T-helper 2 cell treated with Interferon-gamma antibody and Interleukin-4, amounts not matched to agents 5 μg/mL and 100 μg/mL, for 36 hours (primary cell): ENCODE measurements at places on chromosomes 5 and 9.
A peak's percentile ranks its signal among the peaks of the same experiment; 100 is the strongest.

DNA sequence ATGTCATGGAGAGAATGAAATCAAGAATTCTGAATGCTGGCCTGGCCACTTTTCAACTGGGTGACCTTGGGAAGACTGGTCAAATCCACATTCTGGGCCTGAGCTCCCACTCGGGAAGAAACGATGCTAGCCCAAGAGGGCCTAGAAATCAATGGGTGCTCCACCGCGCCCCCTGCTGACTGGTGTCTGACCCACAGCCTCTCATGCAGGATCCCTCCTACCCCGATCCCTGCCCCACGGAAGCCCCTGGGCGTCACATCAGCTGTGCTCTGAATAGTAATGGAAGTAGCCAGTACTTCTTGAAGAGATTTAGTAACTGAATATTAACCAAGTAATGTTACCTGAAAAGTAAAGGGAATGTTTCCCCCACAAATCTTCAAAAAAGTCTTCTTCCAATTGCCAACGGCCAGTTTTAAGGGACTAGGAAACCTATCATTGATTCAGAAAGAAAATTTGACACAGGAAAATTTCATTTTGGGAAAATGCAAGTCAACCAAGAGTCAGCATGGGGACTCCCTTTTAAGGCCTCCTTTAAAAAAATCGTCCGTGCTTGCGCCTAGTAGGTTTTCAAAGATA, 43.9 kb downstream of the CRB2 start:
- no peak for DNase-seq

GRCh38 chr5:60066502-60066901, 173.0 kb upstream of the PDE4D start:
- no peak for DNase-seq

DNA sequence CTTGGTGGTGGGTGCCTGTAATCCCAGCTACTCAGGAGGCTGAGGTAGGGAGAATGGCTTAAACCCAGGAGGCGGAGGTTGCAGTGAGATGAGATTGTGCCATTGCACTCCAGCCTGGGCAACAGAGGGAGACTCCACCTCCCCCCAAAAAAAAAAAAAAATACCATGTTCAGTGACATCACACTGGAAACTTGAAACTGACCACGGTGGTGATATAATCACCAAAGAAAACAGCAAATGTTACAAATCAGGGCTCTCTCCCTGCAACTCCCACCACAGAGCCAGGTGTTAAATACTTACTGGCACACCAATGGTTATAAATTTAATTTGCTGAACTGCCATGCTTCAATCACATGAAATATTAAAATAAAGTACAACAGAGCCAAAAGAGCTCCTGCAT, 81.4 kb downstream of the ZNF608 start:
- DNase-seq = no peak

DNA sequence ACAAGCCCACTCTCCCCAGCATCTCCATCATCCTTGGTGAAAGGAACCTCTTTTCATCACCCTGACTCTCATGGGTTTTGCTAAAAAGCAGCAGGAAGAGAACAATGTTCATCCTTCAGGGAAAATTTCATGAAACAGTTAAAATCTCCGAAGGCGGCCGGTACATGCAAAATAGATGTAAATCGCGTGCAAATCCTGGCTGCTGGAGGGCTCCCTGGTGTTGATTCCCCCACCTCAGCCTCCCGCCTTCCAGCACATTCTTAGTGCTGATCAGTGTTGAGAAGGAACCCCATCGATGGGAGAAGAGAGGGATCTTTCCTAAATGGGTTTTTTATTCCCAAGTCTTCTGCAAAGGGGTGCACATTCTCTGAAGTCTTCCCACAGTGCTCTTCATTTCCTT, 8.7 kb upstream of the GFI1B start:
- DNase-seq = no peak

- DNase-seq = no peak
These were observed 1279.9 kb upstream of the DMAC1 start for GRCh38 chr9:9079473-9079872.

GRCh38 chr9:131275332-131276093, 797 bp downstream of the FAM78A start:
- DNase-seq = peak; percentile 46

DNA sequence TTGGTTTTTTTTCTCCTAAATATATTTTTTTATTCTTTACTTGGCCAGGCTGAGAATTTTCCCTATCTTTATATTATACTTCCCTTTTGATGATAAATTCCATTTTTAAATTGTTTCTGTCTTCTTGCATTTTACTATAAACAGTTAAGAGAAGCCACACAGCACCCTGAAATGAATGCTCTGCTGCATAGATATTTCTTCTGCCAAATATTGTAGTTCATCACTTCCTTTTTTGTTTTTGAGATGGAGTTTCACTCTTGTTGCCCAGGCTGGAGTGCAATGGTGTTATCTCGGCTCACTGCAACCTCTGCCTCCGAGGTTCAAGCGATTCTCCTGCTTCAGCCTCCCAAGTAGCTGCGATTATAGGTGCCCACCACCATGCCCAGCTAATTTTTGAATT, 8.5 kb upstream of the INIP start:
- DNase-seq = no peak

- DNase-seq = no peak
These were observed 10.4 kb downstream of the MARCHF3 start for GRCh38 chr5:127019928-127020327.

DNA sequence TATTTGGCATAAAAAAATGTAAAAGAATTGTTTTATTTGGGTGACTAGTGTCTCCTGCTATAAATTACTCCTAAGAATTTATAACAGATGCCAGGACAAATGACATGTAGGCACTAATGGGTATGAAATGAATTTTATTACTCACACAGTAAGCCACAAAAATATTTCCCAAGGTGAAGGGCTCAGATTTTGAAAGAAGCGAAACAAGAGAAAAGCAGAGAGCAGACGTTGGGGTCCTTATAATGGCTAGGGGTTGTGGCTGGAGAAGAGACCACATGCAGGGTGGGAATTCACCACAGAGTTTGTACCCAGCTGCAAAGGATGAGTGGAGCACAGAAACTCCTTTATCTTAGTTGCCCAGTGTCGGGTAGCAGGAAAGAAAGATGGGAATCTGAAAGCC, 45.0 kb upstream of the PRR16 start:
- no peak for DNase-seq

DNA sequence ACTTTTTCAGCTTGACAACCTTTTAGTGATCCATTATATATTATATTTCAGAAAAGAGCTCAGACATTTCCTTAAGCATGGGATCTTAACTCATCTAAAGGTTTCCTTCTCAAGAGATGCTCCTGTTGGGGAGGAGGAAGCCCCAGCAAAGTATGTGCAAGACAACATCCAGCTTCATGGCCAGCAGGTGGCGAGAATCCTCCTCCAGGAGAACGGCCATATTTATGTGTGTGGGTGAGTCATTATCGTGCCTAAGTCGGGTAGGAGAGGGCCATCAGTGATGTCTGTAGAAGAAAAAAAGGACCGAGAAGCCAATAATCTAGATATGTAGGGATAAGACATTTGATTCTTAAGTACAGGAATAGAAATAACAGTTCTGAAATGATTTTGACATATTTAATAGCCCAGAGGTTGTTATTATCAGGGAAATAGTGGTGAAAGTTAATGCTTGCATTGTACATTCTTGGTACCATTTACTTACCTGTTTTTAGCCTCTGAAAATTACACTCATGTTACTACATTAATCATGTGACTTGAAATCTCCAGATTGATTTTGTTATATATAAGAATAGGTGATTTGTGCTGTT, 28.2 kb downstream of the MTRR start:
- DNase-seq = peak; percentile 18

DNA sequence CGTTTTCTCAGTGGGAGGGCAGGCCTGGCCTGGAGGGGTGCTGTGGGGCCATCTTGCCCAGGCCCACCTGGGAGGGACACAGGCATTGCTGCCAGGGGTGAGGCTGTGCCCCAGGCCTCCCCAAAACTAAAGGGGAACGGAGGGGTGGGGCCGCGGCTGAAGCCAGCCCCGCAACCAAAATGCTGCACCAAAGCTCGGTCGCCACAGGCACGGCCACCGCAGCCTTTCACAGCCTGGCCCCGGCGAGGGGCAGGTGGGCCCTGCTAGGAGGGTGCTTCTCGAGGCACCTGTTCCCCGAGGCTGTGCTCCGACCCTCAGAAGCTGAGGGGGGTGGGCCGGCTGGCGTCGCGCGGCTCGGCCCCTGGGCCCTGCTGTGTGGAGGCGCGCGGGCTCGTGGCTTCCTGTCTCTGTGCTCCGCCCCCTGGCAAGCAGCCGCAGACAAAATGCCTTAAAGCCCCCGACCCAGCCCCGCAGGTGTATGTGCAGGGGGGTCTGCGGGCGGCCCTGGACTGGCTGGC, 57.6 kb downstream of the JAK2 start:
- no peak for DNase-seq

- no peak for DNase-seq
These were observed 212.4 kb downstream of the HSD17B3 start for GRCh38 chr9:96089452-96090085.

DNA sequence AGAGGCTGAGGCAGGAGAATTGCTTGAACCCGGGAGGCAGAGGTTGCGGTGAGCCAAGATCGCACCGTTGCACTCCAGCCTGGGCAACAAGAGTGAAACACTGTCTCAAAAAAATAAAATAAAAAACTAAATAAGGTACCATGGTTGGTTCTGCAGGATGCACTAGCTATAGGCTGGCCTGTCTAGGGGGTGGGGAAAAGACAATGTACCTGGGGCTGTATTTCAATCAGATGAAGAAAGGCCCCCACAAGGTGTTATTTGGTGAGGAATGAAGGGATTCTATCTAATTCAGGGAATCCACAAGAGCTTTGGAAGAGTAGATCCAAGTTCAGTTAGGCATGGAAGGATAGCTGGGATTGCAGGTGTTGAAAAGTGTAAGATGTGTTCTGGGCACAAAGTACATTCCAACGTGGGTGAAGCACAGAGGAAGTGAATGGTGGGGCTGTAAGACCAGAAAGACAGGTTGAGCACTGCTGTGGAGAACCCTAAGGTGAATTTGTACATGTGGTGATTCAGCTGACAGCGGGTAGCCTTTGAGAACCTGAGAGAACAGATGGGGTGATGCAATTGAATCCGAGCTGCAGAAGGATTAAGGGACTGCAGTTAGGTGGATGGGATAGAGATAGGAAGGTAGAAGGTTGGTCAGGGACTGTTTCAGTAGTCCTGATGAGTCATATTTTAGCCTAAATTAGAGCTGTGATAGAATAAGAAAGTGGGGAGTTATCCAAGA, 71.8 kb downstream of the CAST start:
- no peak for DNase-seq

DNA sequence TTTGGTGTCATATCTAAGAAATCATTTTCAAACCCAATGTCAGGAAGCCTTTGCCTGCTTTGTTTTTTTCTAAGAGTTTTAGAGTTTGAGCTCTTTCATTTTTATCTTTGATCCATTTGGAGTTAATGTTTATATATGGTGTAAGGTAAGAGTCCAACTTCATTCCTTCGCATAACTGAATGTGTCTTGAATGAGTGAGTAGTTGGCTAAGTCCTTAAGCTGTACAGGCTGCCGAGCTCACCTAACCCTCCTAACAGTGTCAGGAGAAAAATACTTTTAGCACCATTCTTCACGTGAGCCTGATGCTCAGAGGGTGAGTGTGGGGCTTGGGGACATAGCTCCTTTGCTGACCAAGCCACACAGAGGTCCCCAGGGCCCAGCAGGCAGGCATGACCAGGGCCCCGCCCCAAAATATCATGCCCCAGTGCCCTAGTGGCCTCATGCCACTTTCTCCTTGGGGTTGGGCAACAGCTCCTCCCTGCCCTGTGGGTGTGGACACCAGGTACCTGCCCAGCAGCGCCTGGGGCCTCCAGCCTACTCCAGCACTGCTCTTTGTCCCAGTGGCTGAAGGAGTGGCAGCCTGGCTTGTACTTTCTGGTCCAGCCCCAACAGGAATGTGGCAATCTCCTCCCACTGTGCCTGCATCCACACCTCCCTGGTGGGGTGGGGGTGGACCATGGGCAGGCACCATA, 17.2 kb downstream of the PPARGC1B start:
- DNase-seq = no peak

DNA sequence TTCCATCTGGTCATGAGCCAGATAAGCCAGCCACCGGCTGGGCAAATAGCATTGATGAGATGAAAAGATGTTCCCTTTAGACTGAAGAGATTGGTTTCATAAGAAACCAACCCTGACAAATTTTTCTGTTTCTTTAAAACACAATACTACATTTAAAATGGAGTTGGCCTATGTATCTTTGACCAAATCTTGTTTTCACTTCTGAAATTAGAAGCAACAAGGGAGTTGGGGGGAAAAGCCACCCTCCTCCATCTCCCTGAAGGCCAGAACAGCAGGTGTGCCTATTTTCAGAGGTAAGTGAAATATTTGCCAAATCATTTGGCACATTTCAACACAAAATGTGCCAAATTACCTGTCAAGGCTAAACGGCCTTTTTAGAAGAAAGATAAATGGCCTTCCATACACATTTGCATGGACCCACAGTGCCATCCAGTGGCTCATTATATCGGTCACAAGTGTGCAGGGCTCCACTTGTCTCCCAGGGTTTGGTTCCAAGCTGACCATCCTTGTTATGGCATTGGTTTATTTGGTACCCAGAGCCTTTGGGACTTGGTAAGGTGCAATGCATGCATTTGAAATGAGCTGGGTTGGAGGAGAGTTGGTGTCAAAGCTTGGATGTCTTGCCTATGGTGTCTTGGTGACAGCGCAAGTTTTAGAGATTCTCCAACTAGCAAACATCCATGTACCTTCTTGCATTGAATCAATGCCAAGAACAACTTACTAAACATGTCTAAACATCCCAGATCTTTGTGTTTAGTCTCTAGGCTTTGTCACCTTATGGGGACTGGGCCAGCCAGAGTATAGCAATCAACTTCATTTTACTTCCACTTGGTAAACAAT, 372.0 kb upstream of the KIF2A start:
- no peak for DNase-seq

GRCh38 chr5:170361116-170361515, 28.1 kb downstream of the KCNMB1 start:
- DNase-seq = no peak

- no peak for DNase-seq
These were observed 91.4 kb downstream of the TMEM167A start for GRCh38 chr5:82985763-82986162.

DNA sequence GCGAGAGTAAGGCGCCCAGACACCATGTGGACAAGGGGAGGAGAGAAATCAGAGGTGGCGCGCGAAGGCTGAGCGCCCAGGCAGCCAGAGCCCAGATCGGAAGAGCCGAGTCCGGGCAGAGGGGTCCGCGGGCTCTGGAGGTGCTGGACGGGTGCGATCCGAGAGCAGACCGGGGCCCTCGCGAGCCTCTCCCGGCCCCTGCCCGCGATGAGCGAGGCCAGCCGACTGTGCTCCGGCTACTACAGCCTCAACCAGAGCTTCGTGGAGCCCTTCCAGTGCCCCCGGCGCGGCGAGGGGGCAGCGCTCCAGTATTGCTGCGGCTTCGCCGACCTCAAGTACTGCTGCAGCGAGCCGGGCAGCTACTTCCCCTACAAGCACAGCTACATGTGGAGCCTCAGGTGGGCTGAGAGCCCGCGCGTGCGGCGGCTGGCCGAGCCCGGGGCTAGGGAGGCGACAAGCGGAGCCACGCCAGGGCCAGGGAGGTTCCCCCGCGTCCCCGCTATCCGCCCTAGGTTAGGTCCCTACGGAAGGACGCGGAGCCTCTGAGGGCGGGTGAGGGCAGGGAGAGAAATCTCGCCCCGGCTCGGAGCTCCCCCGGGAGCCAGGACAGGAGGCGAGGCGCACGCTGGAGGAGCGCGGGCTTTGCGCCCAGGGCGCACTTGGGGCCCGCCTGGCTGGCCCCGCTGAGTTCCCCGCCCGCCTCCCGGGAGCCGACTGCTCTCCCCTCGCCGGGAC, at the start of gene SHISAL2B:
SHISAL2B (plus strand) TSS at position 87 of the 735 bp plus-strand sequence; CDS start at position 208, 121 bp downstream.
- DNase-seq = no peak

- DNase-seq = no peak
These were observed 84.0 kb upstream of the AGXT2 start for GRCh38 chr5:35131723-35132122.
